Kasumi-1 (cell line): ENCODE measurements at places on chromosomes 2 and 18.
A peak's percentile ranks its signal among the peaks of the same experiment; 100 is the strongest.

GRCh38 chr18:2883076-2883735 is 36.4 kb downstream of the EMILIN2 start:
- peak; percentile 96 for DNase-seq

DNA sequence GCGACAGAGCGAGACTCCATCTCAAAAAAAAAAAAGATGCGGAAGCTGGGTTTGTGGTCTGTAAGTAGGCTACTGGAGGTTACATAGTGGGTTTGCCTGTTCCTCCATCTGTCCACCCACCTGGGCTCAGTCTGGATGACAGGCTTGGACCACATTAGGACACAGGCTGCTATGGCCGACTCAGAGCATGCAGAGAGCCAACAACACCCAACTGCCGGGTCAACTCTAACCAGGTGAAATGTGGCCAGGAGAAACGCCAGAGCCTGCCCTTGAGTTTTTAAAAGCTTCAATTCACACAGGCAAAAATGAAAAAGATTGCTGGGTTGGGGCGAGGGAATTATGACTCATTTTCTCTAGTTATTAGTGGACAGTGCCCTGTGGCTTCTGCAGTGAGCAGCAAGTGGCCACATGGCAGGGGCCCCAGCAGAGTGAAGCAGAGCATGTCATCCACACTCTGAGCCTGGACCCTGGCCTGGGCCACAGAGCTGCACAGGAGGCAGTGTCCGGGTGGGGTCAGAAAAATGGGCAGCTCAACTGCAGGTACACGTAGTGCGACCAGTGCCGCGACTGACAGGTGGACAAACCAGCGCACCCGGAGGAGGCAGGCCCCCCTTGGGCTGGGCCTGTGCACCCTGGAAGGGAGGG is 67.4 kb downstream of the BIN1 start:
- no peak for DNase-seq

- DNase-seq = no peak
Measured at GRCh38 chr2:120871881-120872620, 136.4 kb downstream of the GLI2 start.

DNA sequence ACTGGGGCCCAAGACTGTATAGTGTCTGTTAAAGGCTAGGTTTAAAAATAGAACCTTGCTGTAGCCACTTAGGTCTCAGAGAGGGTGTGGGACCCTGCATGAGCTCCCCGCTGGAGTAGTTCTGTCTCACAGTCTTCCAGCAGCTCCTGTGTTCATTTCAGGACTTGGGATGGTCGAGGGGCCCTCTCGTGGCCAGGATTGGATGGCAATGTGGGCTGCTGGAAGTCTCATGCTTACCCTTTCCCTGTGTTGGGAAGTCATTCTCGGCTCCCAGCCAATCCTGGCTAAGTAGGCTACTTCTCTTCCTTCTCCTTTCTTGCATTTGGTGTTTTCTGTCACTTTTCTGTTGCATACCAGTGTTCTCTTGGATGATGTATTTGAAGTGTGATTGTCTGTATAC is 284.0 kb upstream of the GCFC2 start:
- DNase-seq = no peak

DNA sequence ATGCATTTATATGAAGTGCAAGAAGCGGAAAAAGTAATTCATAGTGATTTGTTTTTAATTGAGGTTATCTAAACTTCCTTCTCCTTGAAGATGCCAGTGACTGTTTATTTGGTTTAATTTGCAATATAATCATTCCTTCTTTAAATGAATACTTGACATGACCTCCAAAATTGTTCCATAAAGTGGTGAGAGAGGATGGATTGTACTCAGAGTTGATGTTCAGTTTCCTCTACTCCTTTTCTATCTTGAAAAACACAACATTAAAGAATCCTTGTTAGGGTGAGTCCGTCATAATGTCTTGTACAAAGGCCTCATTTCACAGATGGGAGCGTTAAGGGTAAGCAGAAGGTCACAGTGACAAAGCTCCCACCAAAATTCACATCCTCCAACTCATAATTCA is 756.1 kb upstream of the KLHL29 start:
- no peak for DNase-seq

- DNase-seq = no peak
Measured at GRCh38 chr2:42053791-42054701, 6.2 kb downstream of the PKDCC start.

- DNase-seq = no peak
Measured at GRCh38 chr18:13191779-13192178, 26.8 kb upstream of the LDLRAD4 start.

GRCh38 chr18:45670281-45670962 is 53.6 kb upstream of the SLC14A1 start:
- DNase-seq = peak; percentile 86

DNA sequence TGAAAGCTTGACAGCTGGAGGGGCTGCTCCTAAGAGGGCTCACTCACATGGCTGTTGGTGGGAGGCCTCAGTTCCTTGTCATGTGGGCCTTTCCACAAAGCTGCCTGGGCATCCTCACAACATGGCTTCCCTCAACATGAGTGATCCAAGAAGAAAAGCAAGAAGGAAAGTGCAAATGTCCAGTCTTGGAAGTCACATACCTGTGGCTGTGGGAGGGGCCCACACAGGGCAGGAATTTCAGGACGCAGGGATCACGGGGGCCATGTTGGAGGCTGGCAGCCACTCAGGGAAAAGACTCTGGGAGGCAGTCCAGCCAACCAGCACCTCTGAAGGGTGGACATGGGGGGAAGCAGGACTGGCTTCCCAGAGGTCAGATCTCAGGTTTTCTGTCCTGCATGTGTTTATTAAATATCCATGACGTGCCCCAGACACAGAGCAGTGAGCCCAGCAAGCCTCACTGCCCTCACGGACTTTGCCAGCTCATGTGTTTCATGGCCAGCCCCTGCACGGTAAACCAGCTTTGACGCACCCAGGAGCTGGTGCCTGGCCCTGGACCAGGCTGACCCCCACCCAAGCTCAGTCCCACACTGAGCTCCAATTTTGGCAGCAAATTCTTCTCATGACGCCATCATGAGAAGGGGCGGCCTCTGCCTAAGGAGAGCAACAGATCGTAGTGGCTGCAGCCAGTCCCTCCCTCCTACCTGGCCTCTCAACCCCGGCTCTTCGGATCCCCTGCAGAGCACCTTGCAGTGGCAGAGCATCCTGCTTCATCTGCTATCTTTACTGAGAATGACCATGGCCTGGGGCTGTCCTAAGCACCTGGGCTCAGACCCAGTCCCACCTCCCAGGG is 34.7 kb upstream of the GPR17 start:
- no peak for DNase-seq

- no peak for DNase-seq
Measured at GRCh38 chr2:111668274-111668616, 215.7 kb downstream of the ANAPC1 start.

- DNase-seq = peak; percentile 24
Measured at GRCh38 chr2:208265371-208265800, 669 bp upstream of the PIKFYVE start.

DNA sequence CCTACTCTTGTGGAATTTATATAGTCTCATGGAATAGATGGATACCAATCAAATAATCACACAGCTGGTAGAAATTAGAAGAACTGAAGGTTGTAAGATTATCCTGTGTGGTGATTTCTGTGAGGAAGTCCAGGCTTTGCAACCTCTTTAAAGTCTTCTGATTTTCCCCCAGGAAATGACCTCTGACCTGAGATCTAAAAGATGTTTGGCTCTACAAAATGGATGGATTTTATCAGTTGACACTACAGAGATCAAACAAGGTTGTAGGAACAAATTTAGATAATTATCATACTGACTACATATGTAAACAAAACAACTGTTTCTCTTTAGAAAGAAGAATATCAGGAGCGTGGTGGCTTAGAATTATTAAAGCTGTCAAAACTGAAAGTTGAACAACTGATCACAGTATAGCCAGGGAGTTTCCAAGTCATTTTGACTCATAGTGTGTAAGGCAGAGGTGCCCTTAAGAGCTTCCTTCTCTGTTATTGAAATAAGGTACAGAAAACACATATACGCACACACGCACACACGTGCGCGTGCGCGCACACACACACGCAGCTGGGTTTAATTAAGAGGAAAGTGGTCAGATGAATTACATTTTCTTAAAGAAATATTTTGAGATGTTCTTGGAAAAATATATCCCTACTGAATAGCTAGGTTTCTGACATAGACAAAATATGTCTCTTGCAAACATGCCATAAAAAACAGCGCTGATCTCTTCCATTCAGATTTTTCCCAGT is 35.5 kb upstream of the PELI1 start:
- no peak for DNase-seq

DNA sequence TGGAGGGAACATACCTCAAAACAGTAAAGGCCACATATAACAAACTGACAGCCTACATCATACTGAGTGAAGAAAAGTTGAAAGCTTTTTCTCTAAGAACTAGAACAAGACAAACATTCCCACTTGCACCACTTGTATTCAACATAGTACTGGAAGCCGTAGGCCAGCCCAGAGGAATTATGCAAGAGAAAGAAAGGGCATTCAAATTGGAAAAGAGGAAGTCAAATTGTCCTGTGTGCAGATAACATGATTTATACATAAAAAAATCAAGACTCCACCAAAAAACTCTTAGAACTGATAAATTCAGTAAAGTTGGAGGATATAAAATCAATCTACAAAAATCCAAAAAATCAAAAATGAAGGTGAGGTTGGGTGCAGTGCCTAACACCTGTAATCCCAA is 8.0 kb upstream of the KDM3A start:
- peak; percentile 45 for DNase-seq

DNA sequence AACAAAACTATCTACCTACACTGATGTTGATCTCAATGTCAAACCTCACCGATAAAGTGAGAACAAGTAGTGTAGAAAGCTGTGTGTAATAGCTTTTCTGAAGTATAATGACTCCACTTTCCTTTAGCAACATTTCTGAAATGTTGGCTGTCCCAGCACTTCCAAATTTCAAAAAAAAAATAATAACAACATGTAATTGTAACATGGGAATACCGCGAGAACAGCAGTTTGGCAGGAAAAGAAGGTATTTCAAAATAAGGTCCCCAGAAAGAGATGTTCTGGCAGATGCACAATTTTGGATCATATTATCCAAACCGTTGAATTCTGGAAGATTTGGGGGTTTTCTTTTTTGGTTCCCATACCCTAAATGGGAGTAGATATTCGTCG is 352.0 kb downstream of the ARHGAP15 start:
- no peak for DNase-seq

- DNase-seq = no peak
Measured at GRCh38 chr2:234304950-234305349, 191.9 kb downstream of the ARL4C start.

DNA sequence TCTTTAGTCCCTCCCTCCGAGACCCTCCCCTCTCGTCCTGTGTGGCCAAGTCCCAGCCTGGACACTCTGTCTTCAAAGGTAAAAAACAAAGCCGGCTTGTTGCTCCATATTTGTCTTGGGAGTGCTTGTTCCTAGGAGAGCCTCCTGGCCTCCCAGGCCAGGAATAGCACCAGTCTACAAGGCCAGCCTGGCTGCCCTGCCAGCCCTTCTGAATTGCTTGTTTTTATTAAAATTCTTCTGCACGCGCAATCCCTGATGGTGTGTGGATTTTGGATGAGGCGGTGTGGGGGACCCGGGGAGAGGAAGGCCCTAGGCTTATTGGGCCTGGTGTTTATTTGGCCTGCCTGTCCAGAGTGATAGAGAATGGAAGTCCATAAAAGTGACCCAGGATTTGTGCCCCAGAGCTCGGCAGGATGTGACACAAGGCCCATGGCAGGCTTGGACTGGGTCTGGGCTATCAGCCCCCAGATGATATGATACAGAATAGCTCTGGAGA is 297.3 kb downstream of the CYP26B1 start:
- DNase-seq = no peak

GRCh38 chr2:1518331-1518803 is 105.1 kb downstream of the TPO start:
- peak; percentile 88 for DNase-seq

DNA sequence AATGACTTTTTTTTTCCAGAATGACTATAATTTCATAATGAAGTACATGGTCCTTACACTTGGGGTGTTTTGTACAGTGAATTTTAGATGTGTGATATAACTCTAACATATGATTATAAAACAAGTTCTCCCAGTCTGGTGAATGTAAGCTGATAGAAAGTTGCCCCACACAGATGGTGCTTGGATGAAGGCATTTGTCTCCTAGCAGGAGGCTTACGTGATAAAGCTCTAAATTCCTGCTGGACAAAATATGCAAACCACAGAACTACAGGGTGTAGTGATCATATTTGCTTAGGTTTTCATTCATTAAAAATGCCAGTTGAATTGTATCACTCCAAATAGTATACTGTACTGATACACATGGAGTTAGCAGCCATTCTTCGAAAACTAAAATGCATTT is 85.5 kb downstream of the DSC3 start:
- DNase-seq = no peak

GRCh38 chr2:86776532-86776931 is 14.2 kb downstream of the CD8A start:
- no peak for DNase-seq

GRCh38 chr2:197853549-197853948 is 49.2 kb downstream of the PLCL1 start:
- no peak for DNase-seq

- DNase-seq = no peak
Measured at GRCh38 chr2:112182581-112183034, 44.4 kb downstream of the FBLN7 start.

- DNase-seq = no peak
Measured at GRCh38 chr2:64502860-64503259, 21.3 kb upstream of the AFTPH start.

DNA sequence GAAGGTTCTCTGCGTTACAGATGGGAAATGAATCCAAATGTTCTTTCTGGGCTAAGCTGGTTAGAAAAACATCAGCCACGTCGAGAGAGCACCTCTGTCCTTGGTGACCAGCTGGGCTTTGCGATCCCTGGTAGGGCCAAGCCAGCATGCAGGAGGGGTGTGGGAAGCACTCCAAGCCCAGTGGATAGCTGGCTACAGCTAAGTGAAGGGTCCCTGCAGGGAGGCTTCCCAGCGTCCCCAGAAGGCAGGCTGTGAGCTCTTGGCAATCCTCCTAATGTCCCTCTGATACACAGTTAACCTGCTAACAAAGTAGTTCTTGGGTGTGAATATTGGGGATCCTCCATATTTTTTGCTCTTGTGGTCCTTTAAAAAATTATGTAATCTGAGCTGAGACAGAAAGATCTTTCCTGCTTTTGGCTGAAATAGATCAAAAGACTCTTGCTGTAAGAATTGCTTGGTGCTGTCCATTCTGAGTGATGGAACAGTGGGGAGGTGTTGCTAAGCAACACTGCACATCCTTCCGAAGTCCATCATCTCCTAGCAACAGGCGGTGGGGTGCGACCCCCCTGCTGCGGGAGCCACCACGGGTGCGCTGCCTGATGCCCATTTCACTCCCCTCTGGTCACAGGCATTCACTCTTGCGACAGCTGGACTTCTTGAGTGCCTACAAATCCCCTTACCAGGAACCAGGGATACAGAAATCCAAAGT is 88.5 kb upstream of the UXS1 start:
- DNase-seq = no peak
